ENCODE measurements at places on chromosomes 3 and 15.

DNA sequence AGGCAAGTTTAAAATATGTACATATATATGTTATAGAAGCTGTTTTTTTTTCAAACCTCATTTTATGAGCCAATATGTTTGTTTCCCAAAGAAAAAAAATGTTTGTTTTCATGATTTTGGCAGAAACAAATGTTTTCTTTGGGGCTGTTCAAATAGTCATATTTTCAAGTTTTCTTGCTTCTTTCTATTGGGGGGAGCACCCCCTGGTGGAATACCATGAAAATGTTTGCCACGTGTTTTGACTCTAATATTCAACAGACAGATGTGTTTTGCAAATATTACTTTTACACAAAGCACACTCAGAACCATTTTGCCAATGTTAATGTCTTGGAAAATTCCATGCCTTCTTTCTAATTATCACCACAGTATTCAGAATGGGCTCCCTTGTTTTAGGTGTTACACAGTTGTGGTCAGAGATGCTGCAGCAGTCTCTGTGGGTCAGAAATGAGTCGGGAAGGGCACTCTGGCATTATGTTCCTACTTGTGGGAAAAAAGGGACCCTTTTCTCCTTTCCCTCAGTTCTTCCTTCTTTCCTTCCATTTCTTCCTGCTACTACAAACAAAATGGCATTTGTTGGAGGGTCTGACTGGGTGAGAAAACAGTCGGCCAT, 817.0 kb downstream of the TUSC7 start:
- DNase-seq = no peak

DNA sequence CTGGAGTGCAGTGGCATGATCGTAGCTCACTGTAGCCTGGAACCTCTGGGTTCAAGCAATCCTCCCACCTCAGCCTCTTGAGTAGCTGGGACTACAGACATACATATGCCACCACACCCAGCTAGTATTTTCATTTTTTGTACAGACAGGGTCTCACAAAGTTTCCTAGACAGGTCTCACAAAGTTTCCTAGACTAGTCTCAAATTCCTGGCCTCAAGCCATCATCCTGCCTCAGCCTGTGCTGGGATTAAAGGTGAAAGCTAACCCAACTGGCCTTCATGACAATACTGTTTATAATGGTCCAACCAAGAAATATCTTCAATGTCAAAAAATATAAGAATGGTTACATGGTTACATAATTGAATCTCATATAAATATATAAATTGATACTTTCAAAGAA, 24.0 kb downstream of the GPR176 start:
- no peak for DNase-seq

DNA sequence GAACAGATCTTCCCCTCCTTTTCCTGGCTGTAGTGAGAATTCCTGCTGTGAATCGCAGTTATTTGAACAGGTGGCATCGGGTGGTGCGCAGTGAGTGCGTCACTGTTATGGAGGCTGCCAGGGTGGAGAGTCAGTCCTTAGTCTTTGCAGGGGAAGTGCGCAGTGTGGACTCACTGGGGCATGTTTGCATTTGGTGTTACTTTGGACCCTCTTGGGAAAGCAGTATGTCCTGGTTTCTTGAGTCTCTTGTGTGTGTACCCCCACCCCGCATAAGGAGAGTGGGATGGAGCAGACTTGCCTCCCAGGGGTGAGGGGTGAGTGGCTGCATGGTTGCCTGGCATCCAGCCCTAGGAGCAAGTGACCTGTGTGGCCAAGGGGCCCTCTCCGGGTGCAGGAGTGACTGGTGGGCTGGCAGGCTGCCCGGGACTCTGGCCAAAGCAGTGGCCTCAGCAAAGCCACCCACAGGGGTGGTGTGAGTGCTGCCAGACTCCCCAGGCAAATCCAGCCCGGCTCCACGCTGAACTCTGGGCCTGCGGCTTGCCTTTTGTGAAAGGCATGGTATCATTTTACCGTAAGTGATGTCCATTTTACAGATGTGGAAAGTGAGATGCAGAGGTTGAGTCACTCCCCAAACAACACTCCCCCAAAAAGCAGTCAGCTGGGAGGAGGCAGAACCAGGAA, 46.4 kb downstream of the DNASE1L3 start:
- no peak for DNase-seq

GRCh38 chr3:178419071-178419470, 117.2 kb upstream of the KCNMB2 start:
- no peak for DNase-seq

GRCh38 chr3:100265016-100265415, 4.2 kb downstream of the TBC1D23 start:
- DNase-seq = no peak

DNA sequence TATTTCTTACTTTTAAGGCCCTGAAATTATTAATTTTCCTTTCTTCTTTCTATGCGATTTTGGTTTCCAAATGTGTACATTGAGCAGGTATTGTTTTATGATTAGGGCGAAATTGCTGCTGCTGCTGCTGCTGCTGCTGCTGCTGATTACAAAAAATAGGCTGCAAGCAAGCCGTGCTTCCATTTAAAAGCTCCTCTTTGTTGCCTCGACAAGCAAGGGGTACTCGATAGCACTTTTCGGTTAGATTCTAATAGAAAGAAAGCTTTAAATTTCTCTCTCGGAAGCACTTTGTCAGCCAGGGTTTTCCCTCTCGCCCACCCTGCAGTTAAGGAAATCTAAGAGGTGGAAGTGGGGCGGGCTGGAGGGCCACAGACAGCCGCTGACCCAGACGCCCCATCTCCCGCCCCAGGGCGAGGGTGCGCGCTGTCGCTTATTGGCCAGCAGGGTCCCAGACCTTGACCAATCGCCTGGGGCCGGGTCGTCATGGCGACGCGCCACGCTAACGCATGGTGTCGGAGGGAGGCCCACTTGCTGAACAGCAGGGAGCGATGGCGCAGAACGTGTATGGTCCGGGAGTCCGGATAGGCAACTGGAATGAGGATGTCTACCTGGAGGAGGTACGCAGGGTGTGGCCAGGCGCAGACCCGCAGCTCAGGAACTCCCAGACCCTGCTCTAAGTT, at the start of gene CFAP161:
TSS of gene CFAP161 (plus strand) at position 489 of the 680 bp plus-strand sequence. CDS start at position 549, 60 bp downstream.
- peak; percentile 75 for DNase-seq

GRCh38 chr15:76359152-76359551, 22.6 kb downstream of the ISL2 start:
- DNase-seq = no peak

- DNase-seq = no peak
Measured at GRCh38 chr3:128280481-128281052, 127.3 kb downstream of the EEFSEC start.

DNA sequence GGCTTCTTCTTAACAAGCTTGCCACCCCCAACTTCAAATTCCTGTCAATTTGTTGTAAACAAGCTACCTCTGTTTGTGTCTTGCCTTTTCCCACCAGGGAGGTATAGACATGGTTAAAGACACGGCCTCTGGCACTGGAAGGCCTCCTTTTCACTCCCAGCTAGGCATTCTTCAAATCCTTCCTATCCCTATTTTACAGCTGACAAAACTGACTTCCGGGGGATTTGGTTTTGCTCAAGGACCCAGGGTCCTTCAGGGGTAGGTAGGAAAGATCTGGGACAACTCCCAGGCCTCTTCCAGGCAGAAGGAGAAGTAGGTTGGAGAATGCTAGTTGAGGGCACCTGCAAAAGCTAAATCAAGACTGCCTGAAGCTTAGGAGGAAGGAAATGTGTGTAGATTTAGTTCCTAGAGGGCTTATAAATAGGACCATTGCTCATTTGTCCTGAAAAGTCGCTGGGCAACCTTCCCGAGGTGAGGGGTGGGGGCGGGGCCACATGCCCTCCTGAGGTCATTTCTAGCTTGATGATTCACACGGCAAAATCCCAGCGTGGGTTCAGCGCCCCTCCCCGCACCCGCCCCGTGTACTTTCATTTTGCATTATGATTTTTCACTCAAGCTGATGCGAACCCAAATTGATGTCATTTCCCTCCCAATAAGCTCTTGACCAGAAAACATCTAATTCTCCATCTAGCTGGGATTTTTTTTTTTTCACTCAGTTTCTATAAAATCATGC, 365.5 kb downstream of the SHQ1 start:
- no peak for DNase-seq

DNA sequence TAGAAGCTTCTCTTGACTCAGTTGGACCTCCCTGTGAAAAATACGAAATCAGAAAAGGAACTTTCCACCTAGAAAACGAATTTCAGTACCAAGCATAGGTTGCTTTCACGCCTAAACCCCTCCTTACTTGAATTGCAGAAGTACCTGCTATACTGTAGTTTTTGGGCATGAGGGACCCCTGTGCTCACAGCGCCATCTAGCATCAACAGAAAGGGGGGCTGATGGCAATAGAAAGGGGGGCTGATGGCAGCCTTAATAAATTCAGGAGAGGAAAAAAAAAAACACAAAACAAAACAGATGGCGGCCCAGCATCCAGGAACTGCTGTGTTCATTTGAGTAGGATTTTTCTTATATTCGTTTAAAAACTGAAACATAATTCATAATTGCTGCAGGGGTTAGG, 96.7 kb downstream of the NPAP1 start:
- DNase-seq = no peak

- no peak for DNase-seq
Measured at GRCh38 chr15:37773111-37773860, 161.2 kb upstream of the TMCO5A start.

- DNase-seq = no peak
Measured at GRCh38 chr15:40787991-40788390, 18.2 kb downstream of the C15orf62 start.

DNA sequence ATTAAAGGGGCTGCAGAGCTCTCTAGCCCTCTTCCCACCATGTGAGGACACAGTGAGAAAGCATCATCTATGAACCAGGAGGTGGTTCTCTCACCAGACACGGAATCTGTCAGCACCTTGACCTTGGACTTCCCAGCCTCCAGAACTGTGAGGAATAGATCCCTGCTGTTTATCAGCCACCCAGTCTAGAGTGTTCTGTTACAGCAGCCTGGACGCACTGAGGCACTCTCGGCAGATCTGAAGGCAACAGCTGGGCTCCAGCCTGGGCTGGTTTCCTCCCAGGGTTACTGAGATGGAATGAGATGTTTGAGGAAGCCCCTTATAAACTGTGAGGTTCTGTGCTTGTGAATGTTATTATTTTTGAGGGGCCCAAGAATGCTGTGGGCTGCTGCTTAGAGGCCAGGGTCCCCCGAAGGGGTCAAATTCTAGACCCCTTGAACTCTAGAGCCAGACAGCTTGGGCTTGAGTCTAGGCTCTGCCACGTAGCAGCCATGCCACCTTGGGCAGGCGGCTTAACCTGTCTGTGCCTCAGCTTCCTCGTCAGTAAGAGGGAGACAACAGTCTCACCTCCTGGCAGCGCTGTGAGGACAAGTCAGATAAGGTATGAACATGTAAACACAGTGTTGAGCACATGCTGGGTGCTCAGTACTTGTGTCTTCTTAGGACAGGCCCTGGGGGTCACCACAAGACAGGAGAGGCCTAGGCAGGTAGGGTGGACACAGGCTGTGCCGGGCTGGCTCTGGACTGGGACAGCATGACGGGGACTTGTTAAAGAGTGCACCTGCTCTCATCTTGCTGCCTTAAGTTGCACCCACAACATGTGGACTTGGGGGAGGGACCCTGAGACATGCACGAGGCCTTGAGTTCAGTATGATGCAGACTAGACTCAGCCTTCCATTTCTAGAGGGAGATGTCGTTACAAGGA, 49.2 kb downstream of the MGLL start:
- no peak for DNase-seq

- no peak for DNase-seq
Measured at GRCh38 chr3:129582799-129583198, 23.7 kb downstream of the PLXND1 start.

DNA sequence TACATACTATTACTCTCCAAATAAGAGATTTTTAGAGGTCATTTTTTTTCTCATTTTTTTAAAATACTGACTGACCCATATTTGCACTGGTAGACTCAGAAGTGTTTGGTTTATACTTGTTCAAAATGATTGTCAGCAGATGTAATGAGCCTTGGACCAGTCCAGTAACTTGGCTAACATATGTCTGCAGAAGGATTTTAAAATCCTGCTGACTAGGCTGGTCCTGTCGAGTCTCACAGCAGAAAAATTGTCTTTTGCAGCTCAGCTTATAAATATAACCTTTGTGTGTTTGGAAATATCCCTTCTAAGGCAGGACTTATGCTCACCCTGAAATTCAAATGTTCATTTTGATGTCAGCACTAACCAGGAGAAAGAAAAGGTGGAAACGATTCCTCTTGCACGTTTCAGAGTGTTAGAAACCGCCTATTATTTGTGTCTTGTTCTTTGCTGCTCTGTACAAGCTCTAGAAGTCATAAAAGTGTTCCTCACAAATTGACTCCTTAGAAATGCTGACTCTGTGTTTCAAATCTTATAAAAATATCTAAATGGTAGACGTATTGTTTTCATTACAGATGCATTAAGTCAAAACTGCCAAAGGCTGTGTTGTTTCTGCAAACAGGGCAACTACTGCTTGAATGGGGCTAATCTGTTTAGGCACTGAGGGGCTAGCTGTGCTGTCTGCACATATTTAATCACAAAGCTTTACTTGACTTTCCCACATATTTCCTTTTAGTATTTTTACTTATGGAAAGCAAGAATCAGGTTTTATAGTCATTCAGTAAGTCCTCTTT, 95.3 kb downstream of the CHL1 start:
- DNase-seq = no peak

GRCh38 chr3:44954304-44954703, 21.7 kb downstream of the ZDHHC3 start:
- no peak for DNase-seq

DNA sequence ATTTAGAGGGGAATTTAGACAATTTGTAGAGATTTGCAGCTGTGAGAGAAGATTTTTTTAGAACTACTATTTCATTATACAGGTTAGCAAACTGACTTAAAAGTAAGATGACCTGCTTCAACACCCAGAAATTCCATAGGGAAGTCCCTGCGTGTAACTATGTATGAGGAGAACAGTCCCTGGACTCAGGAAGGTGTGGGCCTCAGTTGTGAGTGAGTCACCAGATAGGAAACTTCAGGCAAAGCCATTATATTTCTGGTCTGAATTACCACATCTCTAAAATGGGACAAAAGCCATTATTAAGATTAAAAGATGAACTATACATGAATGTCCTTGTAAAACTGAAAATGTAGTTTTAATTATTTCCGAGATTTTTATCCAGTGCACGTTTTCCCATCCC, 488.3 kb upstream of the GOLIM4 start:
- no peak for DNase-seq

- DNase-seq = no peak
Measured at GRCh38 chr3:129230311-129231019, 18.9 kb upstream of the COPG1 start.

DNA sequence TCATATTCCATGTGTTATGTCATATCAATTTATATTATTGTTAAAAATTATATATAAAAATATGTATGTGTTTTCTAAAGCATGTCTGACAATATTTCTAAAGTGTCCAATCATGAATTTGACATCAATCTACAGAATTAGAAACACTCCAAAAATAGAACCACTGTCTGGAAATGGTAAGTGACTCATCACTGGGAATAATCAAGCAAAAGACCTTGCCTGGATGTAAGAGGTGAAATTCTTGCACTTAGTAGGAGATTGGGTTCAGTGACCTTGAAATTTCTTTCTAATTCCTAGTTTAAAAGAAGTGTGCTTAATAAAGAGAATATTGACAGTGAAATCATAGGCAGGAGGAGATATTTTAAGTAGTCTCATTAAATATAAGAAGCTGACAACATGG, 188.8 kb downstream of the ZNF385D start:
- DNase-seq = no peak

- no peak for DNase-seq
Measured at GRCh38 chr3:136994772-136995516, 37.2 kb downstream of the IL20RB start.

- no peak for DNase-seq
Measured at GRCh38 chr15:34700891-34701427, 53.8 kb downstream of the GJD2 start.

GRCh38 chr3:183577346-183577745, 21.8 kb upstream of the KLHL6 start:
- no peak for DNase-seq
